ENCODE measurements at places on chromosomes 5 and 9. TPM values are rescaled to one million over a fixed set of nuclear protein-coding genes. Genes with fewer than 3 reads are reported as not detected.

ECSCR gene
- total RNA-seq, result not detected

EFCAB9 gene
- not detected for total RNA-seq

GLRA1 gene
- not detected for total RNA-seq

IL17B gene
- total RNA-seq, result 0.18 TPM
